Activated T-helper 1 cell treated with anti-CD3 and anti-CD28 coated beads, Interleukin-12 subunit alpha, Interleukin-12 subunit beta, Interleukin-2, Interleukin-4 antibody, amounts not matched to agents 30 ng/mL and 10 ng/mL and 1 ng/mL, durations not matched to agents 14 hours and 24 hours and 36 hours (primary cell): ENCODE measurements at places on chromosomes 7 and 10.

GRCh38 chr7:630111-630511, 96.4 kb upstream of the DNAAF5 start:
- DNase-seq: no peak

DNA sequence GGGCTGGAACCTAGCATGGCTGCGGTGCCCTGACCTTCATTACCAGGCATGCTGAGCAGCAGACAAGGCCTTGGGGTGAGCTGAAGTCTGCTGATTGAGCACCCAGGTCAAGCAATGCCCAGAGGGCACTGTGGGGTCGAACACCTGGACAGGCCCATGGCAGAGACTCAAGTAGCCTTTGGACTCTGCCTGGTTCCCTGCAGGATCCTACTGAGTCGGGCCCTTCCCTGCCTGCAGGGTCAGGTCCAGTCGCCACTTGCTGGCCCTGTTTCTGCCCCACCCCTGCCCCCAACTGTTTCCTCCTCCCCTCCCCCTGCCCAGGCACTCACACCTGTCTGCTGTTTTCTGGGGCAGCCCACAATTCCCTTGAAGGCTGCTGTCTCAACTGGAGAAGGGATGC, 483.2 kb upstream of the MKI67 start:
- no peak for DNase-seq

DNA sequence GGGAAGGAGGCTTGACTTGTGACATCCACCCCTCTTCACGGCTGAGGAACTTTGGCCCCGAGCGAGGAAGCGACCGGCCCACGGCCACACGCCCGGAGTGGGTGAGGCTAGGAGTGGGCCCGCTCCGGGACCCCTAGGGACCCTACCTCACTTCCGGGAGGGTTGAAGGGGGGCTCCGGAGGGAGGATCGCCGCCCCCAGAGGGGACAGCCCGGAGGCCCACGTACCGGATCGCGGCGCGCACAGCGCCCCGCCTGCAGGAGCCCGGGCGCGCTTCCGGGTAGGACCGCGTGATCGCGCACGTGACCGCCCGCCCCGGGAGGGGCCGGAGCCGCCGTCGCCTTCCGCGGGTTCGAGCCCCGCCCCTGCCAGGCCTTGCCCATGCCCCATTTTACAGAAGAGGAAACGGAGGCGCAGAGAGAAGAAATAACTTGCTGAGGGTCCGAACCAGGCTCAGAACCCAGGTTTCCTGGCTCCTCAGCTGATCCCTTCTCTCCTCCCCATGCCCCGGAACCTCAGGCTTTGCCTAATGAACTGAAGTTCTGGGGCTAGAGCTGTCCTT, at the start of gene HPS1:
Gene HPS1, minus strand, starts transcription at position 275 of the 561 bp plus-strand sequence. CDS start 3,695 bp downstream, outside the sequence.
- peak; percentile 78 for DNase-seq

GRCh38 chr7:153682628-153683027, 369.6 kb upstream of the DPP6 start:
- no peak for DNase-seq

GRCh38 chr7:117163101-117163500, 159.8 kb downstream of the WNT2 start:
- no peak for DNase-seq

GRCh38 chr10:45404087-45404769, 30.2 kb downstream of the ALOX5 start:
- DNase-seq: no peak

DNA sequence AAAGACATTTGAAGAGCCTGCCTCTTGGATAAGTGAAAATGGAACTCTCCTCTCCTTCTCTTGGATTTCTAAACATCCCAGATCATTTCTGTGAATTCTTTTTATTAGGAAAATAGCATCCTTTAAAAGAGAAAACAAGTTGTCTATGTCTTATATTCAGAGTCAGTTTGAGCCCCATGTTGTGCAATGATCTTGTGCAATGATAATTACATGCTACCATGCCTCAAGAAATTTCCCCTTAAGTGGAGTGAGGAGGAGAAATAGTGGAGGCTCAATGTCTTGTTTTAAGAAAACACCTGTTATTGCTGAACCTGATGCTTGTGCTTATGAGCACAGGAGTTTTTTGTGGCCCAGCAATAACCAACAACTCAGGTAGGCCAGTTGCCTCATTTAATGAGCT, 103.6 kb downstream of the NPSR1 start:
- DNase-seq: no peak

GRCh38 chr10:30387646-30388243, 38.7 kb upstream of the MTPAP start:
- DNase-seq: no peak
